ENCODE measurements at places on chromosomes 3 and 15.
A peak's percentile ranks its signal among the peaks of the same experiment; 100 is the strongest.

DNA sequence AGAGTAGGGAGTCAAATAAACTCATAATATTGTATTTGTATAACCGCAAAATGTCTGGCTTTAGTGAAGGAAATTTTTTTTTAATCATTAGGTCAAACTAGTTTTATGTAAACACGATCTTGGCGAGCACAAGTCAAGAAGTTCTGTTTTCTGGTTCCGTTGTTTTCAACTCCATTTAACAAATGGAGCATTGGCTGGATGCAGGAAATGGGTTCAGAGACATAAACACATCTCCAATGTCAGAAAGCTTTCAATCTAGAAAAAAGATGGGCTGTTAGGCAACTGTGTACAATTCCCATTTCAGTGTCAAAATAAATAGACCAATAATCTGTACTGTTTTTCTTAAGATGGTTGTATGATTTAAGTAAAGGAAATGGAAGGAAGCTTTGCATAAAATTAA, 292.8 kb downstream of the TBL1XR1 start:
- DNase-seq: no peak

- DNase-seq: no peak
Measured at GRCh38 chr3:185770109-185770508, 54.7 kb downstream of the IGF2BP2 start.

- DNase-seq: no peak
Measured at GRCh38 chr3:53581671-53582070, 87.3 kb downstream of the CACNA1D start.

DNA sequence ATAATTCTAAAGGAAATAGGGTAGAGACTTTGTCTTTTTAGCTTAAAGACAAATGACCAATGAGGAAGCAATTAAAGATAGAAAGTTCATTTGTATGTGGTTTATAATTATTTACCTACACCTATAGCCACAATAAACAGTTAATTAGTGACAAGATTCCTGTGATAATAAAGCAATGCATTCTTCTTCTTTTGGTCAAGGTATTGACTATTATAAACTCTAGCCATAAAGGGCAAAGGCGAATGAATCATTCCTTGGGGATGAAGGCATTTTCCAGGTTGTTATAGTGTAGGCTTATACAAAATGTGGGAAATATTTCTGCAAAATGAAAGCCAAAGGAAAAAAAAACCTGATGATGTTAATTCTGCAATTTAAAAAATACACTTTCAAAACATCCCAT, 115.4 kb downstream of the PLD1 start:
- DNase-seq: no peak

DNA sequence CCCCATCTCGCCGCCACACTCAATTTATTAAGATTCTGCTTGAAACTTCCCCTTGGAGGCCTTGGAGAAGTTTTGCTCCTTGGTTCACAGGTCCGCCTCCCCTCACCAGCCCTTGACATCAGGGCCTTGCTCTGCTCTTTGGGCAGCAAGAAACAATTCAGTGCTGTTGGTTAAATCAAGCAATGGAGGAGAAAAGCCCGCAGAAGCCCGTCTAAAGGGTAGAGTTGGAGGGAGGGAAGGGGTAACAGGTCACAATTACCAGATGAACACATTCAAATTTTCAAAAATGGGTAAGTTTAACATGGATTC, 429 bp downstream of the PARP9 start:
- no peak for DNase-seq

DNA sequence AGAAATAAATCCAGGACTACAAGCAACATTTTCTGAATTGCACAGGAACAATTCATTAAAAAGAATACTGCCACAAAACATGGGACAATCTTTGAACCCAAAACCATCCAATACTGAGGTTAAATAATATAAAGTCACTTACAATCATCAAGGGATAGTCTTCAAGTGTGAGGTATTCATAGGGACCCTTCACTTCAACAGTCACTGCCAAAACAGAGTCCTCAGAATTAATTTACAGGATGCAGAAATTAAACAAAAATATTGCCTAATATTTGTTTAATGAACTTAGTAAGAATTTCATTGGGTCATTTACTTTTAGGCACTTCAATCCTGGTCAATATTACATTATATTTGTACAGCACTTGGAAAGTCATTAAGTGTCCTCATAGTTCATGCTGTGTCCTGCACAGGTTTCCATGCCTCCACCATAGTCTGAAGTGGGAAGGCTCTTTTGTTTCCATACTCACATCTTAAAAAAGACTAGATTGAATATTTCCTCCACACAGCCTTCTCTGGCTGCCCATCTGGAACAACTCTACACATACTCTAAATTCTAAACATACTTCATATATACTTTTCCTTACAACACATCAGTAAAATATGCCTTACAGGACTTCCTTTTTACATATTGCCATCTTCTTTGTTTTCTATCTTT, 31.6 kb upstream of the VPS39 start:
- no peak for DNase-seq

GRCh38 chr15:79947009-79947408, 24.0 kb downstream of the BCL2A1 start:
- DNase-seq: no peak

- no peak for DNase-seq
Measured at GRCh38 chr3:101065962-101066361, 72.7 kb upstream of the ABI3BP start.

- DNase-seq: no peak
Measured at GRCh38 chr3:13301286-13301987, 118.7 kb downstream of the NUP210 start.

DNA sequence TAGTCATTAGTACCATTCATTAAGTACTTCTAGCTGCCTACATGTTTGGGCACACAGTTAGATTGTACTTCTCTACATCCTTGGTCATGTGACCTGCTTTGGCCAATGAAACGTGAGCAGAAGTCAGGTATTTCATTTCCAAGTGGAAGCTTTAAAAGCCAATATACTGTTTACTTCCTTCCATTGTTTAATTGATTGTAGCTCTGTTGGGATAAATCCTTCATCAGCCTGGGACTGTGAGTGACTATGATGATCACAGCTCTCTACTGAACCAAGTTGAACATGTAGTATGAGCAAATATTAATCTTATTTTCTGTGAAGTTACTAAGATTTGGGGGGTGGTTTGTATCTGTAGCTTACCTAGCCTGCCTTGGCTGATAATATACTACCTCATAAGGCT, 116.5 kb upstream of the ROPN1 start:
- DNase-seq: no peak

DNA sequence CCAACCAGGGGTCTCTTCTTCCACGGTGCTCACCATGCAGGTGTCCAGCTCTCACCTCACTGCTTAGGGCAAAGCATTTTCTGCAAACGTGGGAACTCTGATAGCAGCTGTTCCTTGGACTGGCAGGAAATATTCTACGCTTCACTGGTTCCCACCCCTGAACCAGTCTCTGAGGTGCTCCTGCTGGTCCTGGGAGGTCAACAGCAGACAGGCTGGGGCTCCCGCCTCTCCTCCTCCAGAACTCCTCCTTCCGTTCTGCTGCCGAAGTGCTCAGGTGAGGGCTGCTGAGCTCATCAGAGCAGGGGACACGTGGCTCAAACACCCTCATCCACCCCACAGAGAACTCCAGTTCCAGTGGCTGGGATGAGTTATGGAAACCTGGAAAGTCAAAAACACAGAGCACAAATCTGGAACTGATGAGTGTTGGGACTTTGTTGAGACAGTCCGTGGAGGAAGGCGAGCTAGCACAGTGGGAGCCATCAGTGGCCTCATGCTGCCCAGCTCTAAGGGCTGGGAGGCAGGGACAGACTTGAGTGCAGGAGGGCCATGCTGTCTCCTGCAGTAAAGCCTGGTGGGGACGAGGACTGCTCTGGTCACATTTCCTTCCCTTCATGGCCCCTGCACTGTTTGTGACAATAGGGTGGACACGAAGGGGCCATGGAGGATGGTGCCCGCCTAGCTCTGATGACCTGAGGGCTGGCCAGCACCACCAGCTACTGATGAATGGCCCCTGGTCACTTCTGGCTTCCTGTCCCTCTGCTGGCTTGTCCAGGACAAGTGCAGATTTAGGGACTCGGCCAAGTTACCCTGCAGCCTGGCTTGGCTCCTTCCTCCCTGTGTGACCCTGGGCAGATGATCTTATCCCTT, 137.8 kb downstream of the KLF13 start:
- DNase-seq: peak; percentile 37

- DNase-seq: no peak
Measured at GRCh38 chr3:100425316-100425715, 24.0 kb downstream of the LNP1 start.

DNA sequence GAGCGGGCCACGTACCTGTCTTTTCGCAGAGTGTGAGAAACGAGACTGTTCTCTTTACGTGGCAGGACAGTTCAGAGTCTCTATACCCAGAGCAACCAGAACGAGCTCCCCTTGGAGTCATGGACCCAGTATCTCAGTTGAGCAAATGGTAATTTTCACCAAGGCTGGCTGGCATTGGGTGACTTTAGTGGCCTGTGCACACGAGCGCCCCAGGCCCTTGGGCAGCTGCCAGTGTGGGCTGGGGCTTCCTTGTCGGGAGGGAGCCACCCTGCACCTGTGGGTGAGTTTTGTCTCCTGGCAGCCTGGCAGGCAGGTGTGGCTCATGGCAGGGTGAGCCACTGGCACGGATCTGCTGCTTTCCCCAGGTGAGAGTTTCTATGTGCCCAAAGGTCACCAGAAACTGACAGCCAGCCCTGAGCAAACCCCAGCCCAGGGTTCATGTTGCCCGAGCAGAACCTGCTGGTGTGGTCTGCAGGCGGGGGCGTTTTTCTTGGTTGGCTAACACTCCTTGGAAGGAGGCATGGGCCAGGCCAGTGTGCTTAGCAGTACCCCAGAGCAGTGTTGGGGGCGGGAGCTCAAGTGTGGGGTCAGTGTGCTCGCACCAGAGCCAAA, 135.0 kb downstream of the TJP1 start:
- peak; percentile 13 for DNase-seq

Measured in activated CD8-positive, alpha-beta memory T cell treated with anti-CD3 and anti-CD28 coated beads, Interleukin-2, amount 50 U/mL, for 48 hours (primary cell).